GM23248 (cell line): ENCODE measurements at places on chromosomes 2 and 18.

DNA sequence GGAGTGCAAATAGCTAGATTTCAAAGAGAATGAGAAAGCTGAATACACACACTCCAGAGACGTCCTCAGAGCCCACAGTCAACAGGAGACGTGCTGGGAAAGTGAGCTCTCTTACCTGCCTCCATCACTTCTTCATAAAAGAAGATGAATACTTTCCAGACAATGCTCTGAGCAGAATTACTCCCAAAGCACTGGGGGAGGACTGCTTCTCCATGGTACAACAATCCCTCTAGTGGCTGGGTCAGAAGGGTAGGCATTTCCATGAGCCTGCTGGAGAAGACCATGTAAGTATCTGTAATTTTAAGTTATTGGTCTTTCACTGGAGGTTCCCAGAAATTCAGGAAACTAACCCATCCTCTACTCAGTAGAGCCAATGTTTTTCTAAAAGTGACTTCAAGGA lies 190.3 kb downstream of the RBM43 start:
- DNase-seq = peak; percentile 70

DNA sequence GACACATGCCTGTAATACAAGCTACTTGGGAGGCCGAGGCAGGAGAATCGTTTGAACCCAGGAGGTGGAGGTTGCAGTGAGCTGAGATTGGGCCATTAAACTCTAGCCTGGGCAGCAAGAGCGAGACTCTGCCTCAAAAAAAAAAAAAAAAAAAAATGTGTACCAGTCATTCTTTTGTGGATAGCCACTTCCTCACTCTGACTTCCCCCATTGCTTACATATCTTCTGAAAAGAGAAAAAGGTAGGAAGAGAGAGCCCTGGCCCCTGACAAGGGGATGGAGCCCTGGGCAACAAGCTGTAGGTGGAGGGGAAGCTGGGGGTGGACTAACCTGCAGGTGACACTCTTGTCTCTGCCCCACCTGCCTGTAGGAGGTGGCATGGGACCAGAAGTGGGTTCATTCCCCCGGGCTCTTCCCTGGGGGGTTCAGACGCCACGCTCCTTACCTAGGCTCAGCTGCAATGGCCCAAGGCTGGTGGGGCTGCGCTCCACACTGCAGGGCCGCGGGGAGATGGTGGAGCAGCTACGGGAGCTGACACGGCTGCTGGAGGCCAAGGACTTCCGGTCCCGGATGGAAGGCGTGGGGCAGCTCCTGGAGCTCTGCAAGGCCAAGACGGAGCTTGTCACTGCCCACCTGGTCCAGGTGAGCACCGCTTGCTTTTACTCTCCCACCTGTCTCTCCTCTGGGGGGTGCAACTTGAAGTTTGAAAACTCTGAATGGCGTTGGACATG lies 39.1 kb downstream of the PCARE start:
- no peak for DNase-seq

DNA sequence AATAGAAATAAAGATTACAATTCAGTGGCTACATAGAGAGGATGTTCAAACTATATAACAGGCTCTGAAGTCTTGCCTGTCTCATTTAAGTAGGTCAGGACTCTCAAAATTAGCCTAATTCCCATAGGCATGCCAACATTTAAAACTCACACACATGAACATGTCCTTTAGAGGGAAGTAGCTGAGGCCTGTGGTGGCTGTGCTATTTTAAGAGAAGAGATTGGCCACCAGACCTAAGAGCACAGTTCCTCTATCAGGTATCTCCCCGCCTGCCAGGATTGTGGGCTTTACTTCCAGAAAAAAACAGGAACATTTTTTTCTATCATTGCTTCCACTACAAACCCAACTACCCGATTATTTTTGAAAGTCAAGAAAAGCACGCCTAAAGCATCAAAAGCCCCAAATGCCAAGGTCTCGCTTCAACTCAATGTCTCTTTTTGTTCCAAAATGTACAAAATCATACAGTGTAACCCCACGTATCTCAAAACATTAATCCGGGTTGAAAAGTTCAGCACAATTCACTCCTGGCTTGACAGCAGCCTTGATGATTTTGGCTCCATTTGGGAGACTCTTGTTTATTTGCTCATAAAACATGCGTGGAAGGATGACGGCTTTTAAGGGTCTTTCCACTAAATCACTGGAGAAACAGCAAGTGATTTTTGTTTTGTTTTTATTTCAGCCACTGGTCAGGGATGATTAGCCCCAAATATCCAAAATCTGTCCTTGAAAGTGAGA lies 15.3 kb downstream of the FHL2 start:
- no peak for DNase-seq

- peak; percentile 30 for DNase-seq
Observed at GRCh38 chr2:216578325-216578724, 54.9 kb upstream of the IGFBP2 start.

DNA sequence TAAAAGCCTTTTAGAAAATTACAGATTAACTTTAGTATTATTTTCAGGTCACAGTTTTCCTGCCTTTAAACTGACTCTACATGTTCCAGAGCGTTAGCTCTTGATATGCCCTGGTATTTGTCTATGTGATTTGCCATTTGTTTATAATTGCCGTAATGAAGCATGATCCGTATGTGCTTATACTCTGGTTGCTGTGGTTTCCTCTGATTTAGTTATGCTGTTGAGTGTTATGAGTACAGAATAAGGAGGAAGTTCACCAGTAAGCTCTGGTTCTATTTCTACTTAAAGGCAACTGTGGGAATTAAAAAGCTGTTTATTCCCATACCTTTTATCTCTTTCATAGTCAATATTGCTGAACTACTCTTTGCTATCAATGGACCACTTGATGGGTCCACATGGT lies 123.5 kb downstream of the OSBPL6 start:
- no peak for DNase-seq

GRCh38 chr2:82636402-82637020 lies 1822.6 kb downstream of the SUCLG1 start:
- no peak for DNase-seq

GRCh38 chr2:189683348-189683747 lies 8.9 kb downstream of the ANKAR start:
- peak; percentile 8 for DNase-seq

GRCh38 chr2:86398500-86399474 lies 42.4 kb upstream of the KDM3A start:
- peak; percentile 37 for DNase-seq

GRCh38 chr2:101173707-101174295 lies 22.6 kb upstream of the TBC1D8 start:
- no peak for DNase-seq

- no peak for DNase-seq
Observed at GRCh38 chr2:97695744-97696143, 17.6 kb upstream of the ZAP70 start.

GRCh38 chr2:206392118-206392517 lies 51.2 kb upstream of the ADAM23 start:
- peak; percentile 69 for DNase-seq

DNA sequence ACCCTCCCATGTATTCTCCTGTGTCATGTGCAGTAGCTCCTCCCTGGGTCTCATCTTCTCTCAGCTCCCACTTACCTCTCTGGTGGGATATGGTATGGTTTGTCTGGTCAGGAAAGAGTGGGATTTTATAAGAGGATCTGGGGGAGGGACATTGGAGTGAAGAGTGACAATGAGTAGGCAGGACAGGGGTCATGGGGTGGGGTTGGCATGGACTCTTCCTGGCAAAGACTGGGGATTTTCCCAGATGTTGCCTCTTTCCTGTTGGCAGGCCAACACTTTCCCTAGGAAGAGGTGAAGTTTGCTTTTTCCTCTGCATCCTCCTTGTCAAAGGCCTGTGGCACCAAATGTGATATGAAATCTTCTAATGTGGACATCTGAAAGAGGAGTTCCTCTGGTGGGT lies at the start of gene REG3A:
TSS of gene REG3A (minus strand) at position 101 of the 400 bp plus-strand sequence. CDS start 348 bp downstream, outside the sequence.
- DNase-seq = no peak

- no peak for DNase-seq
Observed at GRCh38 chr2:47616506-47616905, 166.4 kb upstream of the MSH6 start.

DNA sequence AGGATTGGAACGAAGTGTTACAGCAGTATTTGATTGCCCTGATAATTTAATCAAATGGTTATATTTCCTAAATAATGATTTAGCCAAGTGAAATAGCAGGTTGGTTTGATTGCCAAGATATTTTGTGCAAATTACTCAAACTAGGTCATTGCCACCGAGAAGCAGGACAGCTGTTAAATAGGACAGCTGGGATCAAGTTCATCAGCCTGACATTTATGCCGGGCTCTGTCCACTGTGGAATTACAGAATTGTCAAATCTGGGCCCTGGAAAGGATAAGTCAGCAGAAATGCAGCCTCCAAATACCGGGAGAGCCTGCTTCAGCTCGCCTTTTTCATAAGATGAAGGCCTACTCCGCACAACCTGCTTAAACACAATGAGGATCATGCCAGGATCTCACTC lies 73.9 kb upstream of the RPL31 start:
- no peak for DNase-seq

GRCh38 chr2:98172150-98172765 lies 85.3 kb downstream of the VWA3B start:
- DNase-seq = no peak

GRCh38 chr2:127362971-127363370 lies 24.8 kb downstream of the MAP3K2 start:
- peak; percentile 66 for DNase-seq

- no peak for DNase-seq
Observed at GRCh38 chr2:119758881-119759450, 756 bp upstream of the PTPN4 start.

DNA sequence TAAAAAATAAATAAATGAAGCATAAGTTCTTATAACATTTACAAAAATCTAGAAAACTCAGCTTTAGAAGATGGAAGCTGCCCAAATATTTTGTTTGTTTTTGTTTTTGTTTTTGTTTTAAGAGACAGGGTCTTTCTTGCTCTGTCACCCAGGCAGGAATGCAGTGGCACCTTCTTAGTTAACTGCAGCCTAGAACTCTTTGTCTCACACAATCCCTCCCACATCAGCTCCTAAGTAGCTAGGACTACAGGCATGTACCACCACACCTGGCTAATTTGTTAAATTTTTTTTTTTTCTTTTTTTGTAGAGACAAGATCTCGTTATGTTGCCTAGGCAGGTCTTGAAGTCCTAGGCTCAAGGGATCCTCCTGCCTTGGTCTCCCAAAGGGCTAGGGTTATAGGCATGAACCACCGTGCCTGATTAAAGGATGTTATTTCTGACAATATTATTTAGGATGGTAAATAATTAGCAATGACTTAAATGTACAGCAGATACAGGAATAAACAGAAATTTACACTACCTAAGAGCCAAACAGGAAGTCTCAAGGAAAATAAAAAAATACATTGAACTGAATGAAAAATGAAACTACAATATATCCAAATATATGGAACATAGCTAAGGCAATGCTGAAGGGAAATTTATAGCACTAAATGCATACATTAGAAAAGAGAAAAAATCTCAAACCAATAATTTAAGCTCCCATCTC lies 17.2 kb downstream of the SESTD1 start:
- no peak for DNase-seq

DNA sequence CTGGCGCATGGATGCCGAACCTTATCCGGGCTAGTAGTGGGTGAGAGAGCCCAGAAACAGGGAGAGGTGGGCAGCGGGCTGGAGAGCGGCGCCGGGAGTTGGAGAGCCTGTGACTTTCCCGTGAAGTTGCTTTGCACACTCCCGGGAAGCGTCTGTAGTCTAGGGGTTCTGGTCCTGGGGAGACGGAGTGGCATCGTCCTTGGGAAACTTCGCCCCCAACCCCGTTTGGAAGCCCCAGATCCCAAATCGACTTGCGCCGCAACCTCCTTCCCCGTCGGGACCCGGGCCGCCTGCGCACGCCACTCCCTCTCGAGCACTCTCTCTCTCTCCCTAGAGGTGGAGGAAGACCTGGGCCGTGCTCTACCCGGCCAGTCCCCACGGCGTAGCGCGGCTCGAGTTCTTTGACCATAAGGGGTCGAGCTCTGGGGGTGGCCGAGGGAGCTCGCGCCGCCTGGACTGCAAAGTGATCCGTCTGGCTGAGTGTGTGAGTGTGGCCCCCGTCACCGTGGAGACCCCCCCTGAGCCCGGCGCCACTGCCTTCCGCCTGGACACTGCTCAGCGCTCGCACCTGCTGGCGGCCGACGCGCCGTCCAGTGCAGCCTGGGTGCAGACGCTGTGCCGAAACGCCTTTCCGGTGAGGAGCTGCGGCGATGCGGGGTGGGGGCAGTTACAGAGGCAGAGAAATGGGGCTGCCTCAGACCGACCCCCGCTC lies 456 bp downstream of the DOK1 start:
- peak; percentile 67 for DNase-seq

DNA sequence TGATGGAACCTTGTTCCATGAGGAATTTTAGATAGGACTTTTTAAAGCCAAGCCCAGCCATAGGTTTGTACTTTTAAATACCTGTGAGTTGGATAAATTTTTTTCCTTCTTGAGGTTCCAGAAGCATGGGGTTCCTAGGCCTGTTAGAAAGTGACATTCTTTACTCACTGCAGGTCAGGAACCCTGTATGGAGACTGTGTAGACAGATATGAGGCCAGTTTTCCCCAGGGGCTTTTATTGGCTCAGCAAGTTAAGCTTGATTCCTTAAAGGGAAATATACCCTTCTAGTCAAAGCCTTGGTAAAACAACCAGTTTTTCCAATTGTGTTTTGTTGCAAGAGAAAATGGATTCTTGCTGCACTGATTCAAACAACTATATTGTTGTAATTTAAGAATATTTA lies 38.4 kb upstream of the GMCL1 start:
- DNase-seq = peak; percentile 33

DNA sequence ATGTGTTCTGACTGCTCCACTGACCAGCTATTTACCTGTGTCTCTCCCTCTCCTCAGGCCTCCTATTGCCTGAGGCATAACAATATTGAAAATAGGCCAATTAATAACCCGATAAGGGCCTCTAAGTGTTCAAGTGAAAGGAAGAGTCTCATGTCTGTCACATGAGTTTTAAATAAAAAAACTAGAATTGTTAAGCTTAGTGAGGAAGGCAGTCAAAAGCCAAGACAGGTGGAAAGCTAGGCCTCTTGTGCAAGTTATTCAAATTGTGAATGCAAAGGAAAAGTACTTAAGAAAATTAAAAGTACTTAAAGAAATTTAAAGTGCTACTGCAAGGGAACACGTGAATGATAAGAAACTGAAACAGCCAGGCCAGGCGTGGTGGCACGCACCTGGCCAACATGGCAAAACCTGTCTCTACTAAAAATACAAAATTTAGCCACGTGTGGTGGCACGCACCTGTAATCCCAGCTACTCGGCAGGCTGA lies 44.9 kb upstream of the TAF4B start:
- DNase-seq = no peak
